ENCODE measurements at places on chromosomes 4 and X. TPM values are rescaled to one million over a fixed set of nuclear protein-coding genes. Genes with fewer than 3 reads are reported as not detected.

- no peak overlapping the region for H3K4me3 ChIP-seq
- no peaks in the 10 kb centered on the region for H3K27me3 ChIP-seq
- no peak overlapping the region for H3K27ac ChIP-seq
- H3K36me3 ChIP-seq = no peaks in the 10 kb centered on the region
These were observed 161.0 kb upstream of the ANKRD50 start for GRCh38 chr4:124873361-124874171.

- H3K27ac ChIP-seq = no peak overlapping the region
- DNase-seq = no peak
- no peaks in the 10 kb centered on the region for H3K36me3 ChIP-seq
- H3K4me1 ChIP-seq = no peaks in the 10 kb centered on the region
- no peak overlapping the region for H3K4me3 ChIP-seq
These were observed 7.9 kb downstream of the SMIM20 start for GRCh38 chr4:25921922-25922321.

DNA sequence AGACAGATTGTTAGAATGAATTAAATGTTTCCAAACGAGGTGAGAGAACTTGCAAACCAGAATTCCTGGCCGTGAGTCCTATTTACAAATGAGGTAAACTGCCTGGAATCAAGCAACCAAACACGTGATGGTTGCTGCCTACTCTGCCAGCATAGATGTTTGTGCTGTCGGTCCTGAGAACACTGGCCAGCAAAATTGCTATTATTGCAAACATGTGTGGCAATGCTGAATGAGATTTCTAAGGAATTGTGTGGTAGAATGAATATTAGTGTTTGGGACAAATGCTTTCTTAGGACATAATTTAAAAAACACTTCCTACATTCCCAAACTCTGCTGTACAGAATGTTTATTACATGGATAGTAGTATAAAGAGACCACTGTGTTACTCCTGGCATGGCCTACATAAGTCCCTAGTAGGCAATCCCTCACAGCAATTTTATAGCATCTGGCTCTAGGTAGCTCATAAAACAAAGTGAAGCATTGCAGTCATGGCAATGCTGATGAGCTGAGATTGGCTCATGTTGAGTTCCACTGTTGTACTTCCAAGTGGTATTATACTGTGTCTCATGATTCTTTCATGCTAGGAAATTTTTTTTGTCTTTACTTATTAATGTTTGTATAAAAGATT lies 605.2 kb upstream of the EPHA5 start:
- H3K27ac ChIP-seq = no peak overlapping the region
- no peaks in the 10 kb centered on the region for H3K36me3 ChIP-seq
- H3K27me3 ChIP-seq = no peaks in the 10 kb centered on the region
- H3K4me3 ChIP-seq = no peak overlapping the region

DNA sequence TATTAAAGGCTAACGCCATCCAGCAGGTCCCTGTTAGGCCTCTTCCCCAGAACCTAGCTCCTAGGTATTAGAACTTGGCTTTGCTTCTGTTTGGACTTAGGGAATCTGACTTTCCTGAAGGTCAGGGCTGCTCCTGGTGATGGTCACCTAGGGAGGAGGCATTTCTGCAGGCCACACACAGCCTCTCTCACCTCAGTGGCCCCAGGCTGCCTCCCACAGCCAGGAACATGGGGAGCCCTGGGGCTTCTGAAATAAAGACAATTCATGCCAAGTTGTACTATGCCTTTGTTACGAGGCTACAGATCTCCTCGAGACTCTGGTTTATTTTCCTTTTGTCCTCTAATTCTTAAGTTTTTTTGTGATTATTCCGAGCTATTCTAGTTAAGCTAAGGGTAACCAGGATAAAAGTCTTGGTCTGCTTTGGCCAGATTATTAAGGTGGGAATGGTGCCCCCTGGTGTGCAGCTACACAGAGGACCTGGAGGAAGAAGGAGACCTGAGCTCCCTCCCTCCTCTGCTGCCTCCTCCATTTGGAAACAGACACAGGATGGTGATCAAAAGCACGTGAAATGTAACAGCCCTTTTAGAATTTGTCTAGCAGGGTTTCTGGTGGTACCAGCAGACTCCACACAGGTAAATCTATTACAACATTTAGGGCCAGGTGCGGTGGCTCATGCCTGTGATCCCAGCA lies 131.0 kb downstream of the DCLK2 start:
- DNase-seq = no peak
- H3K4me1 ChIP-seq = no peaks in the 10 kb centered on the region

DNA sequence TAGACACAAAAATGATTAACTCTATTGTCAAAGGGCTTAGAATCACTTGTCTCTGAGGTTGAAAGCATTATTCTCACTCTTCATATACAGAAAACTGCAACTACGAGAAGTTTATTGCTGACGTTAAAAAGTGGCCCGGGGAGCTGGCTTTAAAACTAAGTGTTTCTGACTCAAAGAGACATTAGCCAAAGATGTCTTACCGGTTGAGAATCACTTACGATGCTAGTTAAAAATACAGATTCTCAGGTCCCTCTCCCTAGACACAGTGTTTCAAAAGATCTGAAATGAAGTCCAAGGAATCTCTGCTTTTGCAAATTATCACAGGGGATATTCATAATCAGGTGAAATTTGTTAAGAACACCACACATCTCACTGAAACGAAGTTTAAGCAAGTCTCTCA lies 1.2 kb downstream of the GNPDA2 start:
- peak overlapping the region; percentile 73 for H3K4me3 ChIP-seq
- no peak overlapping the region for H3K27ac ChIP-seq
- peaks cover 13% of the 10 kb centered on the region for H3K4me1 ChIP-seq
- no peaks in the 10 kb centered on the region for H3K27me3 ChIP-seq

DNA sequence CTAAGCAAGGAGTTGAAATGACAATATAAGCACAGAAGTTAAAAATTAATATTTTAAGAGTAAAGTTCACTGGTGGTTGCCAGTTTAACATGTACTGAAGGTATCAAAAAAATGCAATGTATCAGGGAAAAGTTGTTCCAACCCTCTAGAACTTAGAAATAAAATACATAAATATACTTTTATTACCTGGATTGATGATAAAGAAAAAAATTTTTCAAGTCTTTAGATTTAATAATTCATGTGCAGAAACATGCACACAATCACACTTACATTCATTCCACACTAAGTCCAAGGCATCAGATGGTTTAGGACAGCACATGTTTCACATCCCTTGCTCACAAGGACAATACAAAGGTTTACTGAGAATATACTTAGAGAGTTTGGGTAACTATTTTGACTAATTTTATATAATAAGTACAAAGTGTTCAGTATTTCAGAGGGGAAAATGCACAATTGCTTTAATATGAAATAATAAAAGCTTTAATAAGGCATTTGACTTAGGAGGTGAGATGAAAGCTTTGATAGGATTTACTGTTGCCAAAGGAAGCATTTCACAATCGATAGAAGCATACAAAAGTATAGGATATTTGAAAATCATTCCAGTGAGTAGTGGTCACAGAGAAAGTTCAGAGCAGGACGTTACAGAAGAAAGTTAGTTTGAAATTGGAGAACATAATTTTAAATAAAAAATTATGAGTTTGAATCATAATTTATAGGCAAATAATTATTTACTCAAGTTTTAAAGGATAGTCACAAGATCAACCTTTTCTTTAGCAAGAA lies 392 bp upstream of the UGT2A3 start:
- H3K36me3 ChIP-seq = no peaks in the 10 kb centered on the region
- no peak overlapping the region for H3K27ac ChIP-seq
- H3K4me1 ChIP-seq = no peaks in the 10 kb centered on the region
- H3K4me3 ChIP-seq = no peak overlapping the region

DNA sequence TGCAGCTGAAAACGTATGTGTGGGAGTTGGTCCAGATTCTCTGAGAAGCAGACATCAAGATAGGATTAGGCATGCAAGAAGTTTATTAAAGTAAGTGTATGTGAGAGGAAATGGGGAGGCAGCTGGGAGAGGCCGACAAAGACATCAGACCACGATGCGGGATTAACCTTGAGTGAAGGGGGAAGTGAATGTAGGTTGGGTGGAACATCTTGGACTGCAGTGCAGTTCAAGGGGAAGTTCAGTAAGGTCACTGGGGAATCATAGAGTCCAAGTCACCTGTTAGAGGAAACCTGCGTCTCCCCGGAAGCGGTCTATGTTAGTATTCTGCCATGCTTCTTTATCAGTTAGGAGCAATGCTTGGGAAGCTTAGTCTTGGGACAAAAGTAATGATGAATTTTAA lies 22.0 kb downstream of the CXCL8 start:
- no peak for DNase-seq
- no peak overlapping the region for H3K4me3 ChIP-seq
- no peaks in the 10 kb centered on the region for H3K36me3 ChIP-seq
- no peak overlapping the region for H3K27ac ChIP-seq
- no peaks in the 10 kb centered on the region for H3K4me1 ChIP-seq
- no peaks in the 10 kb centered on the region for H3K27me3 ChIP-seq

DNA sequence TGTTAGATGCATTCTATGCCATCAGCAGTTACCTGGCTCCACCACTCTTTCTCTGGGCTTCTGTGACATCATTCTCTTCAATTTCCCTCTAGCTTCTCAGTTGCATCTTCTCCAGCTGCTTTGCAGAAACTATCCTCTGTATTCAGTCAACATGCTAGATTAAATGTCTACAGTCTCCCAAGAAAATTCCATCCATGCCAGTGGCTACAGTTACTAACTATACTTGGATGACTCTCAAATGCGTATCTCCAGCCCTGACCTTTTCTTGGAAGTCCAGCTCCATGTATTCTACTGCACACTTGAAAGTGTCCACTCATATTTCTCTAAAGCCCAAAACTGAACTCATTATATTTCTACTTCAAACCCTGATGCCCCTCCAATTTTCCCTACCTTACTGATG lies 232.3 kb upstream of the TENM3 start:
- DNase-seq = no peak
- H3K27me3 ChIP-seq = no peaks in the 10 kb centered on the region
- no peak overlapping the region for H3K27ac ChIP-seq
- no peaks in the 10 kb centered on the region for H3K36me3 ChIP-seq

DNA sequence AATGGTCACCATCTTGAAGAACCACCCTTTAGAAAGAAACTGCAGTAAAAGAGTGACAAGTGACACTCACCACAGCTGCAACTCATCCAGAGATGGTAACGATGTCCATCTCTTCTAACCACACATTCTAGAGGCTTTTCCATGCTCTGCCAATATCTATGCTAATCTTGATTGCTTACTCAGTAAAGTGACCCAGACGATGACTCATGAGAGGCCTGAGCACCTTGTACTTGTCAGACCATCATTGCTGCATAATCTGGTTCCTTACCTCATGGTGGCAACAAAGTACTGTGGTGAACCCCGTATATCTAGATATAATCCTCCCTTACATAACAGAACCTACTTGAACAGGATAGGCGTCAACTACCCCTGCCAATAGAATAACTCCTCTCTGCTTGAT lies 75.6 kb downstream of the CCNG2 start:
- no peaks in the 10 kb centered on the region for H3K36me3 ChIP-seq
- no peak overlapping the region for H3K27ac ChIP-seq
- H3K4me3 ChIP-seq = no peak overlapping the region

DNA sequence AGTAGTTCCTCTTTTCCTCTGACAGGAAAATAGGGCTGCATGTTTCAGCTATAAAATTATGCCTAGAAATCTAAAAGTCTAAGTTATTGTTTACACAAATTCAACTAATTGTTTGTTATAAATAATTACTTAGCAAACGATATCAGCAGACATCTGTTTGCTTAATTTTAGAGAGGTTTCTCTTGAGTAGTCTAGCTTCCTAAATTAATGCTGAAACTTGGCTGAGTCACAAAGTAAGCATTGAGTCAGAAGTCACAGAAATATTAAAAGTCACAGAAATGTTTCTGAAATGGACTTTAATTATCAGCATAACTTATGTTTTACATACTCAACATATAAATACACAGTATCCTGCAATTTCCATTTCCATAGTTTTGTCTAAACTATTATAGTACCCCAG lies 1044.0 kb downstream of the CCSER1 start:
- no peaks in the 10 kb centered on the region for H3K27me3 ChIP-seq
- no peak overlapping the region for H3K27ac ChIP-seq
- no peak overlapping the region for H3K4me3 ChIP-seq
- no peak for DNase-seq
- no peaks in the 10 kb centered on the region for H3K36me3 ChIP-seq
- no peaks in the 10 kb centered on the region for H3K4me1 ChIP-seq

- no peaks in the 10 kb centered on the region for H3K36me3 ChIP-seq
- no peak overlapping the region for H3K4me3 ChIP-seq
- no peaks in the 10 kb centered on the region for H3K4me1 ChIP-seq
- no peak overlapping the region for H3K27ac ChIP-seq
- DNase-seq = no peak
These were observed 30.3 kb downstream of the EIF2S3 start for GRCh38 chrX:24085101-24085500.

- H3K27me3 ChIP-seq = no peaks in the 10 kb centered on the region
- H3K4me1 ChIP-seq = no peaks in the 10 kb centered on the region
- H3K27ac ChIP-seq = no peak overlapping the region
- DNase-seq = no peak
These were observed 34.7 kb upstream of the LGI2 start for GRCh38 chr4:25065431-25065858.

- no peak overlapping the region for H3K4me3 ChIP-seq
- H3K27me3 ChIP-seq = no peaks in the 10 kb centered on the region
- H3K27ac ChIP-seq = peak overlapping the region; percentile 39
- H3K36me3 ChIP-seq = no peaks in the 10 kb centered on the region
These were observed 18.4 kb downstream of the ZFX start for GRCh38 chrX:24167719-24168472.

DNA sequence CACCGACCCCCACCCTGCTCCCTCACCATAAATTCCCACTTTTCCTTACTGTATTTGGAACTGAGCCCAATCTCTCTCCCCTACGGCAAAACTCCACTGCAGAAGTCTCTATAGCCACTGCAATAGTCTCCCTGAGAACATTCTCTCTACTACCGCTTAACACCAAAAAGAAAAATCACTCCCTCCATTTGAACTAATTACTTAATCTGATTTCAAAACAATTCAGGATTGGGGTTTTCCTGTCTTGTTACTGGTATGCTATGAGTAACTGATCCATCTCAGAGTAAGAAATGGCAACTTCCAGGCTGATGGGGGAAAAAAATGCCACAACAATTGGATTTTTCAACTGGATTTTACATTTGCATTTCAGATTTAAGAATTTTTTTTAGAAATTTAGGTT lies 5.8 kb downstream of the PAPSS1 start:
- H3K27me3 ChIP-seq = no peaks in the 10 kb centered on the region
- no peak for DNase-seq
- no peak overlapping the region for H3K4me3 ChIP-seq
- H3K36me3 ChIP-seq = no peaks in the 10 kb centered on the region
- no peak overlapping the region for H3K27ac ChIP-seq

The CT45A2 gene
- total RNA-seq = not detected

The SPANXB1 gene
- total RNA-seq = not detected

The NDNF gene
- total RNA-seq = not detected

The PABPC1L2A gene
- total RNA-seq = not detected

The DCAF16 gene
- total RNA-seq = 73.8 TPM

The ADH1B gene
- not detected for total RNA-seq

The DIAPH2 gene
- 23.9 TPM for total RNA-seq

The CLIC2 gene
- 1.7 TPM for total RNA-seq

The TNIP2 gene
- 56.0 TPM for total RNA-seq

The CRMP1 gene
- not detected for total RNA-seq

The ZNF518B gene
- 30.1 TPM for total RNA-seq

The HTR2C gene
- total RNA-seq = not detected

The NPY2R gene
- total RNA-seq = not detected

Data from naive thymus-derived CD4-positive, alpha-beta T cell (primary cell).